ENCODE measurements at places on chromosomes 1 and 21. TPM values are rescaled to one million over a fixed set of nuclear protein-coding genes. Genes with fewer than 3 reads are reported as not detected.

Gene CTBS
- total RNA-seq = 16.4 TPM

Gene LRRC38
- total RNA-seq = 0.50 TPM

Gene NFYC
- 21.5 TPM for total RNA-seq

Gene RGS1
- total RNA-seq = not detected

Gene ZBTB40
- total RNA-seq = 11.7 TPM

Gene AQP10
- total RNA-seq = not detected

Gene TDRD5
- under 0.01 TPM for total RNA-seq

Gene PARS2
- 6.5 TPM for total RNA-seq

Gene A3GALT2
- total RNA-seq = not detected

Gene SLC44A5
- 0.25 TPM for total RNA-seq

Gene SEMA4A
- 1.2 TPM for total RNA-seq

Gene SRGAP2
- total RNA-seq = 51.0 TPM

Gene RGL1
- total RNA-seq = 18.0 TPM

Gene NCAM2
- 2.5 TPM for total RNA-seq

Gene RNU1-2
- 2,224 TPM for total RNA-seq

Gene DNAJC6
- total RNA-seq = 0.44 TPM

Gene GBP6
- 0.11 TPM for total RNA-seq

Gene CELA2A
- total RNA-seq = not detected

Gene OLIG2
- total RNA-seq = not detected
